Mesenteric fat pad (tissue), 1 donor: ENCODE measurements at places on chromosomes 7 and 10.

DNA sequence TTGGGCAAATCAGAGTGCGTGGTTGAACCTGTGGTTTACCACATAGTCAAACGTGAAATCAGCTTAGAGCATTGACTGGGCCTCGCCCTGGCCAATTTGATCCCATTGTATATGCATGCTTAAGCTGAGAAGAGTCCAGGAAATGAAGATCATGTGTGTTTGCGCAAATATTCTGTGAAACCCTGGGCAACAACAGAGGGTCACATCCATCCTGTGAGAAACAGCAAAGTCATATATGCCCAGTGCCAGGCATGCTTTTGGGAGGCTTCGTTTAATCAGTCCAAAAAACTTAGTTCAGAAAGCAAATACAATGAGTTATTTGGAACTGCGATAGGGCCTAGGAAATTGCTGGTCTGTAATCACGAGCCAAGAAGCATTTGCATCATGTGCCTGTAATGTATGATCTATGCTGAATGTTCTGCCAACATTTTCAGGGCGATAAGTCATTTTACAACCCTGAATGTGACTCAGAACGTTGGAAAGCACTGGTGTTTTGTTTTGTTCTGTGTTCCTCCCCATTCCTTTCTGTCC lies 412.1 kb upstream of the CELF2 start:
- no peak for DNase-seq

GRCh38 chr7:55521917-55522902 lies 50.1 kb downstream of the VOPP1 start:
- no peak for DNase-seq

- no peak for DNase-seq
Measured at GRCh38 chr10:15427843-15428414, 56.8 kb upstream of the FAM171A1 start.

DNA sequence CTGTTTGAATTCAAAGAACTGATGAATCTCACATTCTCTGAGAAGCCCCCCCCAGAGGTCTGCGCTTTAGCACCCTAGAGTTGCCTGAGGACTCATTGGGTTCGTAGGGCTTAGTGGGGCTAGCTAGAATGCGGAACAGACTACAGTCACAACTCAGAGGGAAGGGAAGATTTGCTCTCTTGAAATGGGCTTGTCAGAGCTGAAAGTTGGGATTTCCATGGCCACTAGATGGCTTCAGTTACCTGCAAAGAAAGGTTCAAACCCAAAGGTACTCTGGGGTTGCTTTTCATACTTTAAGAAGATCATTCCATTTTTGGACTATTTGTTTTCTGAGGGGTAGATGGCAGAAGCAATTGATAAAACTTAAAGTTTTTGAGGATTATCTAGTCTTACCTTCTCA lies 205.0 kb downstream of the BBS9 start:
- DNase-seq, result no peak

- no peak for DNase-seq
Measured at GRCh38 chr10:47300429-47300931, 483 bp downstream of the GDF10 start.

- no peak for DNase-seq
Measured at GRCh38 chr10:124423813-124424212, 5.1 kb upstream of the OAT start.

- no peak for DNase-seq
Measured at GRCh38 chr7:95157381-95157780, 167.0 kb downstream of the PON1 start.

DNA sequence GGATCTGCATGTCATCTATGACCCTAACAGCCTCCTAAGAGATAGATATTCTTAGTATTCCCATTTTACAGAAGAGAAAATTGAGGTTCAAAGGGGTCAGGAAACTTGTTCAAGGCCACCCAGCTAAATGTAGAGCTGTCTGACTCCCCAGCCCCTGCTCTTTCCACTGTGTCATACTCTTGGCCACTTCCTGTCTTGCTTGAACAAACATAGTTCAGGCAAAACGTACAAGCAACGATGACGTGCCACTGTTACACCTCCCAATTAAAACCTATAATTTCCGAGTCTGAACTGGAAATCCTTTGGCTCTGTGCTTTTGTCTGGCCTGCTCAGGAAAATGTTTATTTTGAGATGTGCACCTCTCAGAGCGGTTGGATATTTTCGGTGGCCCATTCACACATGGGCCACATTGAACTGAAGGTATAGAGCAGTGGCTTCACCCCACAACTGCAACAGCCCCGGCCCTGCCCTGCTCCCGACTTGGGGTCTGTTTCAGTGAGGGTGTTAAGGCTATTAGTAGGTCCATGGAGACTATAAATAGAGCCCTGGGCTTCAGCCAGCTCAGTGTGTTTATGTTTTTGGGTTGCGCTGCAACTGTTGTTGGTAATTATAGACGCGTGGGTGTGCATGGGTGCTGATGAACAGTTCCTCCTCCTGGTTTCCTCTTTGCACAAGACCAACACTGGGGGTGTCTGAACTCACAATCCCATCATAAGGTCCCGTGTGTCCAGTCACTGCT lies 172.3 kb upstream of the ADO start:
- DNase-seq, result no peak
